ENCODE measurements at places on chromosomes 7 and 10.

DNA sequence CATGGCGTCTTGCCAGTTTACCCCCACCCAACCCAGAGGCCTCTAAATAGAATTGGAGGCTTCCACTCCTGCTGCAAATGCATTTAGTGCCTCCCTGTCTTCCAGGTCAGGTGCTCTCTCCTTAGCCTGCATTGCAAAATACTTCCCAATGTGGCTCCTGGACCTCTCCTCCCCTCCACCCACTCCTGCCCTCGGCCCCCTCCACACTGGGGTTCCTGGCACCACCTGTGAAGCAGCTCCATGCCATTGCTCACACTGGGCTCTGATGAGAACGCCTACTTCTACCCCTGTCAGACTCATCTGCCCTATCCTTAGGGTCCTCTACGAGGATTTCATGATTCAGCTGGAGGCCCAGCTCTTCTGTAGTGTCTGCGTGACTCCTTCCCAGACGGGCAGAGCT lies 37.4 kb downstream of the C10orf120 start:
- DNase-seq, result no peak

DNA sequence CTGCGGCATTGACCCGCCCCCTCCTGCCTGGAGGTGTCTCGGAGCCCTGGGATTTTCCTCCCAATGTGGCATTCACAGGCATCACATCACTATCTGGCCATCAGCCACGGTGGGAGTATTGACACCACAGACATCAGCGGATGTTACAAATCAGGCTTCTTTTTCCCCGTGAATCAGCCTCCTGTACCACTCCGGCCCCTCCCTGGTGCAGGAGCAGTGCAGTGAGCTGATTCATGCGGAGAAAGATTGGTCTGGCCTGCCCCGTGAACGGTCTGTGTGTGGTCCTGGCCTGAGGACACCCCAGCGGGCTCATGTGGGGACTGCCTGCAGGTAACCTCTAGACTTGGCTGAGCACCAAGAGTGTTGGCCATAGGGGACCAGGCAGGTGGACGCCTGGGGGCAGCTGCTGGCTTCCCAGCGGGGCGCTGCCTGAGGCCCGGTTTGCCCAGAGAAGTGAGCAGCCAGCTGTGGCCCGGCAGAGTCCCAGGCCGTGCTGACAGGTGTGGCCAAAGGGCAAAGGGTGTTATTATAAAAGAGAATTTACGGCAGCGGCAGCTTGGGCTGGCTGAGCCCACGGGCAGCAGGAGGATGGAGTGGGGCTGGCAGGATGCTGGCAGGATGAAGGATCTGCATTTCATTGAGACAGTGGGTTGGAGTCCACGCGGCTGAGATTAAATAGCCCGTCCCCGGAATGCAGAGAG lies 32.1 kb upstream of the GNA12 start:
- DNase-seq, result no peak

- DNase-seq, result no peak
Measured at GRCh38 chr7:141210862-141211261, 137.0 kb downstream of the TMEM178B start.

- DNase-seq, result no peak
Measured at GRCh38 chr10:69428165-69428564, 11.4 kb upstream of the TACR2 start.

- no peak for DNase-seq
Measured at GRCh38 chr7:92461027-92462003, 14.0 kb downstream of the GATAD1 start.

- DNase-seq, result no peak
Measured at GRCh38 chr7:127918130-127918529, 113.1 kb downstream of the LRRC4 start.

DNA sequence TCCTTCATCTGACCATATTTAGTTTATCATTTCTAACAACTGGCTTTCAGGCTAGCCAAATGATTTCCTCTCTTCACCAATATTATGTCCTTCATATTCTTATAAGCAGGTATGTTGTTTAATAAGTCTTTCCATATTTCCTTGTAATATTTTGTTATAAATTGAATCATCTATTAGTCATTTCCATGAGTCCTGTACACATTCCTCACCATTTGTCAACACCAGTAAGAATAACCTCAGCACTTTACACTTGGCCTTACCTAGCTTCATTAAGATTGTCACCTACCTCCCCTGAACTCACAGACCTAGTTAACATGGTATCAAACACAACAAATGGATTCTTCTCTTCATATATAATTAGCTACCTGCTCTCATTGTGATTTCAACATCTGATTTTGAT lies 282.3 kb downstream of the SEMA3D start:
- DNase-seq, result no peak

GRCh38 chr7:127387974-127388373 lies 4.5 kb downstream of the ZNF800 start:
- DNase-seq, result no peak

DNA sequence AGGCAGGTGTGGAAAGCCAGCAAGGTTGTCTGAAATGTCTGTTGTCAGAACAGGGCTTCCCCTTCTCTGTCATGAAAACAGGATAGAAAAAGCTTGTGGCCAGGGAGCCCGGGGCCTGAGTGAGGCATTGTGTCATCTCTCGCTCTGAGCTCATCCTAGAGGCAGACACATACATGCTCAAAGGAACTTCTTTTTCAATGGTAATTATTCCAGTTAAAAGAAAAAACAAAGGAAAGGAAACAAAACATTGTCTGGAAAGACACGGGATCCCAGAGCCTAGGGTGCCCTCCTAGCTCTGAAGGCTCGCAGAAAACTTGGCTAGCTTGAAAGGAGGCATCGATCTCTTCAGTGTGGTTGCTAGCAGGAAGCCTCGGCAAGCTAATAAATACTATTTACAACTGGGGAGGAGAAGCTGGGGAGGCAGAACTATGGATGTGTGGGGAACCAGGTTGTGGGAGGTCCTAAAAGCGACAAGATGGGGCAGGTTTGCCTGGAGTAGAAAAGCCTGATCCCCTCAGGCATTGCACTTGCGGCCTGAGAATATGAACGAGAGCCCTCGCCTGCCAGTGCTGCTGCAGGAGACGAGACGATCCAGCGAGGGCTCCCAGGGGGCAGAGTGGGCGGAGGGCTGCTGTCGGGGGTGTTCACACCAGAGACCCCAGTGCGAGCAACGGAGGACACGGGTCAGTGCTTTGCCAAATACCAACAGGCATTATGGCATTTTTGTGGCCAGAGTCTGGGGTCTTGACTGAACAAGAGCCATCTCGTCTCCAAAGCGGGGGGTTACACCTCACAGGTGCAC lies 32.8 kb upstream of the DGKI start:
- no peak for DNase-seq

GRCh38 chr10:201328-201771 lies 66.1 kb downstream of the ZMYND11 start:
- DNase-seq, result no peak

- no peak for DNase-seq
Measured at GRCh38 chr7:130993671-130994365, 259.8 kb upstream of the KLF14 start.
